Effector memory CD8-positive, alpha-beta T cell (primary cell): ENCODE measurements at places on chromosomes 2 and 18.

- no peak for DNase-seq
Observed at GRCh38 chr18:13877157-13877556, 38.2 kb downstream of the MC2R start.

GRCh38 chr2:177885828-177886466 lies 186.6 kb downstream of the PDE11A start:
- DNase-seq, result no peak

DNA sequence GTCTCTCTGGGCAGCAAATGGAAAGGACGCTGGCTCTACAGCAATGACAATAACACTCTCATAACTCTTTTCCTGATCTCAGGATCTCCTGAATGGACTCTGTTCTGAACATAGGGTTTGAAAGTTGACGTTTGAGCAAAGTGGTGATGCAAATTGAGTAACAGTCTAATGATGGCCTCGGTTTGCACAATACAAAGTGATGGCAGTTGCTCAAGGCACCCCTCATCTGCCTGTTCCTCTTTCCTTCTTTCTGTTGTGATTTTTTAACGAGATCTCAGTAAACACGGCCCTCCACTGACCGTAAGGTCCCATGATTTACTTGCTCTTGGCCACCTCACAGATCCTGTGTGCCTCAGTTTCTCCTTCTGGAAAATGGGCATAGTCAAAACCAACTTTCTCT lies 303.6 kb downstream of the SLC8A1 start:
- no peak for DNase-seq

GRCh38 chr2:89767572-89768435 lies 1076.3 kb downstream of the RPIA start:
- no peak for DNase-seq

- DNase-seq, result no peak
Observed at GRCh38 chr2:127655209-127656073, 9.5 kb downstream of the GPR17 start.

DNA sequence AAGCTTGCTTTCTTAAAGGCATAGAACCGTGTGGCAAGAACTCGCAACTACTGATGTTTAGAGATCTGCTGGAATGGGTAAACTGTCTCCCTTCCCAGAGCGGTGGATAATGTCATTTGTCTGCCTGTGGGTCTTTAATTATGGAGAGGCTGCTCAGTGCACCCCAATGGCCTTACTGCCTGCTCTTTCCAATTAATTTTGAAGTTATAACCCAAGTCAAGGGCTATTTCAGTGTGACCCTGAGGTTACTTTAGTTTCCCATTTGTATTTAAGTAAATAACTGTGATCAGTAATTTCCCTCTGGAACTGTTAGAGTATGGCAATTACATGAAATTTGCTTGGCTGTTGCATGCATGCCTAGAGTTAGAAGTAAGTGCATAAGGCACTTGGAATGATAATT lies 48.9 kb upstream of the LYPD6 start:
- DNase-seq, result no peak

GRCh38 chr2:49241991-49242390 lies 87.7 kb upstream of the FSHR start:
- DNase-seq, result no peak

DNA sequence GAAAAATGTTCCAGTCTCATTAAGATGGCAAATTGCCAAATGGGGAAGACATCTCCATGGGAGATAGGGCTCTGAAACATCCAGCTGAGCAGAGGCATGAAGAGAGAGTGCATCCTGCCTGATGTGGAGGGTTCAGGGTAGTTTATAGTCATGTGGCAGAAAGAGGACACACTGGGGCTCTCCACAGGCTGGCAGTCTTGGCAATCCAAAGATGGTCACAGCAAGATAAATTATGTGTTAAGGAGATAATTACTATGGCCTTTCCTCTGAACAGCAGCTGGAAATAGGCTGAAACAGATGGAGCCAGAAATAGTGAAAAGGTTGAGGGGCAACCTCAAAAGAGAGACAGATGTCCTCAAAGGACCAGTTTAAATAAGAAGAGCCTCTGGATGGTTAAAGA lies 97.2 kb downstream of the DCC start:
- DNase-seq, result no peak

DNA sequence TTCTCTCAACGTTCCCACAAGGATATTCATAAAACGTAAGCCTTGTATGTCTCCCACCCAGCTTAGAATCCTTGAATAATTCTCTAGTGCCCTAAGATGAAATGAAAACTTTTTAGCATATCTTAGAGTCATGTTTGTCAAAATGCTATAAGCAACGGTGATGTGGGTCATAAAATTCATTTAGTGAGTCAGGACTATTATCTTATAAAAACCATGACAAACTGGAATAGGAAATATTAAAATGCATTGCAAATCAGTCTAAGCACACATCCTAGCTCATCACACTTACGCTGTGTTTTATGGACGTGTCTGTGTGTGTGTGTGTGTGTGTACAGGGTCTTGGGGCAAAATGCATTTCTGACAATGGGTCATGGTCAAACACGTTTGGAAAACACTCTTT lies 119.9 kb upstream of the ST6GAL2 start:
- no peak for DNase-seq

DNA sequence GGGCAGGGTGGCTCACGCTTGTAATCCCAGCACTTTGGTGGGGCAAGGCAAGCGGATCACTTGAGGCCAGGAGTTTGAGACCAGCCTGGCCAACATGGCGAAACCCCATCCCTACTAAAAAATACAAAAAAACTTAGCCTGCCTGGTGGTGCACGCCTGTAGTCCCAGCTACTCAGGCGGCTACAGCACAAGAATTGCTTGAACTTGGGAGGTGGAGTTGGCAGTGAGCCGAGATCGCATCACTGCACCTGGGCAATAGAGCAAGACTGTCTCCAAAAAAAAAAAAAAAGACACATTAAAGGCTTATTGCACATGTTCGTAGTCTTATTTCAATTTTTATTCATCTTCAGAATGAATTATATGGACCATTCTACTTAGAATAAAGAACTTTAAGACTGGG lies 110.2 kb downstream of the BMPR2 start:
- DNase-seq, result no peak

DNA sequence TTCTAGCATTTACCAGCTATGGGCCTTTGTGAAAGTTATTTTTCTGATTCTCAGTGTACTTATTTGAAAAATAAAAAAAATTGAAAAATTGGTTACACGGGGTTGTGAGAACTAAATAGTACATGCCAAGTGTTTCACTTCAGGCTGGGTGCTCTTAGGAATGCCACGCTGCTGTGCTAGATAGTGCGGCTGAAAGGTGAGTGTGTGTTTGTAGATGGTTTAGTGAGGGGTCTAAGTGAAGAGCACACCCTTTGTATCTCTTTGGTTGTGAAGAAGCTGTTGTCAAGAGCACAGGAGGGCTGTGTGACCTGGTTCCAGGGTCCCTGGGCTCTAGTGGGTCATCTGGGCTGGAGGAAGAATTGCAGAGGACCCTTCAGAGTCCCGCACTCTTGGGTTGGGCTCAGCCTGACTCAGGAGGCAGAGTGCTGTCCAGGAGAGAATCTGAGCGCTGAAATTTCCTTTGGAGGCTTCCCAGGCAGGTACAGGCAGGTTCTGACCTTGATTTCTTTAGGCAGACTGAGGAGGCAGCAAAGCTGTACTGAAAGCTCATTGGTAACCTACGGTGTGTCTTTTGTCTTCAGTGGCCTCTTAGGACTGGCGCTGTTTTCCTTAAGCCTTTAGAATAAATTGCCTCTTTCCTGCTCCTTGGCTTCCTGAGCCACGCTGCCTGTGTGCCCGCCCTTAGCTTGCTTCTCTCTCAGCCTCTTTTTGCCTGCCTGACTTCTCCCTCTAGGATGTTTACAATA lies 44.4 kb downstream of the MAP4K4 start:
- DNase-seq, result no peak

DNA sequence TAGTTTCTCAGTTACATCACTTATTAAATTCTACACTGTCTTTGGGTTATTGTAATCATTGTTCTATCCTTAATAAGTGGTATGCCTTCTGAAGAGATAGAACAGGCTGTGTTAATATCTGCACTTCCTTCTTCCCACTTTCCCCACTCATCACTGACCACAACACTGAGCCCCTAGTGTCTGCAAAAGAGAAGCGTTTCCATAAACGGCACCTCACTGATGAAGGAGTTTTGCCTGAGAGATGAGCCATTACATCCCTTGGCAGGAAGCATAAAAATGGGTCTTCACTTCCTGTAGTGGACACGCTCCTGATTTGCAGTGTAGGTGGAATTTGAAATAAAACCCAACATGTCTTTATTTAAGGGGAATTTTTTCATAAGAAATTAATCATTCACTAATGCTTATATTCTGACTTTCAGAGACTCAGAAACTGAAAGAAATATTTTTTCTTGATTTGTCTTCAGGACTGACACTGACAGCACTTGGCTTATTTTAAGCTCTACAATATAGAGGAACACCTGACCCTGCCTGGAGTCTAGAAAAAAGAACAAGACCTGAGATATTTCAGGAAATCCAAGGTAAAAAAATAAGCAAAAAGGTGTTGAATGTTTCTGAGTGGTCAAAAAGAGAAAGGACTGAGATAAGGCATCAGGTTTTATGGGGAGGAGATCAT lies 275.3 kb downstream of the RAD51AP2 start:
- no peak for DNase-seq

GRCh38 chr2:224163566-224164307 lies 124.7 kb upstream of the SERPINE2 start:
- no peak for DNase-seq

DNA sequence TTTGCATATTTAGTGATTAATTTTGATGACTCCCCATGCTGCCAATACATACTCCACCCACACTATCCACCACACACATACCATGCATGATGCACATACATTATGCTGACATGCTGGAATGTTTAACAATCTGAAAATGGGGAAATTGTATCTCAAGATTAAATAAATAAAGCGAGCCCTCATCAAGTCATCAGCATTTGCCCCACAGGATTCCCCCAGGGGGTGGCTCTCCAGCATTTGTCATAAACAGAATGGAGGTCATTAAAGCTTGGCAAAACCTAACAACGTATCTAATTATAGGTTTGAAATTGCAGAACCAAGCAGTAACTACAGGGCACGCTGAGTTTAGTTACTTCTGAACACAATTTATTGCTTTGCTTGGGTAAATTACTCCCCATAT lies 141.2 kb upstream of the TACR1 start:
- DNase-seq, result no peak

- no peak for DNase-seq
Observed at GRCh38 chr18:79897940-79898625, 53.4 kb downstream of the SLC66A2 start.

DNA sequence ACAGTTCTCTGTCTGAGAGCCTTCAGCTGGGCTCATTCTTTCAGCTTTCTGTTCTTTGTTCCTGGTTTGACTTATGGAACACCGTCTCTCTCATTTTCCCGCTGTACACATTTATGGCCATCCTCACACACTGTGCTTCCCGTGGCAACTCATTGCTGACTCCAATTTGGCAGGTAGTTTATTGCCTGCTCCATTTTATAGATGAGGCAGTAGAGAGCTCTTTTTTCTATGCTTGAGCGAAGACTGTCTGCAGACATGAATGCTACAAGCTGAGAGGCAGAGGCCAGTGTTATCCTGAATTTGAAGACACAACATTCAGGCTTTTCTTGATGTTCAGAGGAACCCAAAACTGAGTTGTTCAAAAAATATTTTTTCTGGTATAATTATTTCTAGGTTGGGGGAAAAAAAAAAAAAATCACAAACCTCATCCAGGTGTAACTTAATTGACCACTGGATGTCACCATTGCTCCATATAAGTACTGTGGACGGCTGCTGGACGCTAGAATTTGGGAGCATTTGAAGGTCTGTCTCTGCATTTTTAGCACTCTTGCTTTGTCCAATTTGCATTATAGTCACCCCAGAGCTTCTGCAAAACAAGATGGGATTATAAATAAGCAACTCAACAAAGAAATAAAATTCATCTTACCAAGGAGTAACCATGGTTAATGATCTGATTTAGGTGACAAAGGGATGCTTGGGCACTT lies 83.5 kb downstream of the HRH4 start:
- no peak for DNase-seq

GRCh38 chr18:13381331-13381730 lies 162.8 kb downstream of the LDLRAD4 start:
- no peak for DNase-seq

DNA sequence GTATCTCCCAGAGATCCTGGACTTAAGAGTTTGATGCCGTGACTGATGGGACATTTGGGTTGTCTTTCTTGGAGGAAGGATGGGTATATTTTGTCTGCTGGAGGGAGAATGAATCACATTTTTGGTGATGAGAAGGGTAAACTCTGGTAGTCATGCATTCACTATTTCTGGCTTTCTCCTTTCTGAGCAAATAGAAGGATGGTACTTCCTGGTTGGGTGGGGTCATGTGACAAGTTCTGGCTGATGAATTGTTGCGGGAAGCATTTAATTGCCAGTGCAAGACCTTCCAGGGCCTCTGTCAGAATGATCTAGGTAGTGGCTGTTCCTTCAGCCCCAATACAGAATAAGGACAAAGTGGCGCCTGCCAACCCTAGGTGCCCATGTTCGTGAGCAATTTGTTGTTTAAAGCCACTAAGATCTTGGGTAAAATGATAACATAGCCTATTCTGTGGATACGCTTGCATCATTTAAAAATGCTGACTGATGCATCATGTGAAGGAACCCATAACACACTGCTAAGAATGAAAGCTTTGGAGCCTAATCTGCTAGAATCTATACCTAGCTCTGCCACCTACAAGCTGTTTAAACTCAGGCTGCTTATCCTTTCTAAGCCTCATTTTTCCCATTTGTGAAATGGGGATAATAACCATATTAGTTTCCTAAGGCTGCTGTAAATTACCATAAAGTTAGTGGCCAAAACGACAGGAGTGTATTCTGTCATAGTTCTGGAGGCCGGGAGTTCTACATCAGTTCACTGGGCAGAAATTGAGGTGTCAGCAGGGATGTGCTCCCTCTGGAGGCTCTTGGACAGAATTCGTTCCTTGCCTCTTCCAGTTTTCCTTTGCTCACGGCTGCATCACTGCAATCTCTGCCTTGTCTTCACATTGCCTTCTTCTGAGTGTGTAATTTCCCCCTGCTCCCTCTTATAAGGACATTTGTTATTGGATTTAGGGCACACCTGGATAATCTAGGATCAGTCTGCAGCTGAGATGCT lies 281.3 kb downstream of the AGPS start:
- no peak for DNase-seq

DNA sequence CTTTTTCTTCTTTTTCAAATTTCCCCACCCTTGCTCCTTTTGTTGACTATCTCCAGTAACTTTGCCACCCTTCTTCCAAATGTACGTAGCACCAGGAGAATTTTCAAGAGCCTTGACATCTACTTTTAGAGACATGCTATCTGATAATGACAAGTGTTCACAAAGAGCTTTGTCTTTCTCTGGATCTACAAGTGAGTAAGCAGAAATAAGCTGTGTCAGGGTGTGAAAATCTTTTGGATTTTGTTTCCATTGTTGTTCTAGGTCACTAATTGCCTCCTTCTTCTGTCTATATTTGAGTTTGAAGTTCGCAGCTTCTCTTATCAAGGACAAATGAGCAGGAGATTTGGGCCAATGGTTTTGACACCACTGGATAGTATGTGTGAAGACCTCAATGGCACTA lies 8.4 kb upstream of the C18orf32 start:
- no peak for DNase-seq

- DNase-seq, result no peak
Observed at GRCh38 chr2:134934641-134935040, 16.0 kb downstream of the CCNT2 start.
